ENCODE measurements at places on chromosomes 11 and 22.

GRCh38 chr11:119481021-119481666 is 58.2 kb upstream of the THY1 start:
- DNase-seq, result peak; percentile 63

- no peak for DNase-seq
These were observed 13.4 kb downstream of the GLB1L2 start for GRCh38 chr11:134345237-134345550.

GRCh38 chr11:12889243-12889642 is 119.9 kb upstream of the RASSF10 start:
- DNase-seq, result peak; percentile 60

DNA sequence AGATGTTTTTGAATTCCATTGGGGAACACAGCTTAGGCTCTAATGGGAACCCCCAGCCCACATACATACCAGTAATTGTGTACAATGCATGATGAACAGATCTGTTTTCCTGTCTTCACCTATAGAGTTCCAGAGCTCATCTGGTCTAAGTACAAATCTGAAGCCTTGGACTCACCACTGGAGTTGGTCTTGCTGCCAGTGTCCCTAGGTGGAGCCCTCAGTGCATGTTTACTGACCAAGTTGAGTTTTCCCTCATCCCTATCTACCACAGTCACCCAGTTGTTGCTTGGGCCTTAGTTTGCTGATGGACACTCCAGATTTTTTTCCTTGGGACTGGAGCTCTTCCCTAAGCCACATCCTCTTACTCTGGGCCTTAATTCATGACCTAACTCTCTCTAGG is 159.2 kb upstream of the DDI1 start:
- DNase-seq, result no peak

DNA sequence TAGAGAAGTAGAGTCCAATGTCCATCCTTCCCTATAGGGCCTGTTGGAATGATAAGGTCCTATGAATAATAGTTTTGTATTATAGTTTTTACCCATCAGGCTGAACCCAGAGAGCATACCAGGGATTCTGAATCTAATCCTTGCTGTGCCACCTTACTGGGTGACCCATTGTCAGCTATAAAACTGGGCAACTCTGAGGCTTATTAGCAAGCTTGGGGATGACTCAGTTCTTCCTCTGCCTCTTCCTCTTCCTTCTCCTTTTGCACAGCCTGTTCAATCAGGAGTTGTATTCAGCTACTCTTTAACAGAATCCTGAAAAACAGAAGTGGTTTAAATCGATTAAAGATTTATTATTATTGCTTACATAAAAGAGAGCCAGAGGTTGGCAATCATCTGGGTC is 8.9 kb downstream of the HEPHL1 start:
- DNase-seq, result no peak

DNA sequence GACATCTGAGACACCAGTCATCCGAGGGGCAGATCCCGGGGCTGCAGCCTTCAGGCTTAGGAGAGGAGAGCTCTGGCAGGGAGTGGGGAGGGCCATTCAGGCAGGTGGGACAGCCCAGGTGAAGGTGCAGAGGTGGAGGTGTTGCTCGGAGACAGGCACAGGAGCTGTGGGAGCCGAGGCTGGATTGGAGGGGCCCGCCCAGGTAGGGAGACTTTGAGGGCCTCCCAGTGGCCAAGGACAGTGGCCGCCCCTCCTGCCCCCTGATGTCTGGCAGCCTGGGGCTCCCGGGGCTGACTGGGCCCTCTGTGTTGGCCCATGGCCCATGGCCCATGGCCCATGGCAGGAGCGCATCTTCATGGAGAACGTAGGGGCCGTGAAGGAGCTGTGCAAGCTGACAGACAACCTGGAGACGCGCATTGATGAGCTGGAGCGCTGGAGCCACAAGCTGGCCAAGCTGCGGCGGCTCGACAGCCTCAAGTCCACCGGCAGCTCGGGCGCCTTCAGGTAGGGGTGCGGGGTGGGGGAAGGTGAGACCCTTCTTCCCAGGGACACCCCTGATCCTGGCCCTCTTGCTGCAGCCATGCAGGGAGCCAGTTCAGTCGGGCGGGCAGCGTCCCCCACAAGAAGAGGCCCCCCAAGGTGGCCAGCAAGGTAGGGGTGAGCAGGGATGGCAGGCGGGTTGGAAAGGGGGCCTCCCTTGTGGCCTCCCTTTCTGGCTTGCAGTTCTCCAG is 13.3 kb downstream of the TMEM258 start:
- no peak for DNase-seq

GRCh38 chr11:120830085-120830620 is 193.7 kb upstream of the TBCEL start:
- DNase-seq, result no peak

DNA sequence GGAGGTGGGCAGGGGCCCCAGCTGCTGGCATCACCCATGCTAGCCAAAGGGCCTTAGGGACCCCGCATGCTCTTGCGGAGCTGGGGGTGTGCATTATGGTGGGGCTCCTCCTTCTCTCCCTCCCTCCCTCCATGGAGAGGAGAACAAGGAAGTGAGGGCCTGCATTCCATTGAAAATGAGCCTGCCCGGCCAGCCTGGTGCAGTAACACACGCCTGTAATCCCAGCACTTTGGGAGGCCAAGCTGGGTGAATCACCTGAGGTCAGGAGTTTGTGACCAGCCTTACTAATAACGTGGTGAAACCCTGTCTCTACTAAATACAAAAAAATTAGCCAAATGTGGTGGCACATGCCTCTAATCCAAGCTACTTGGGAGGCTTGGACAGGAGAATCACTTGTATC is 22.4 kb downstream of the SNAP29 start:
- no peak for DNase-seq

- no peak for DNase-seq
These were observed 1020.5 kb downstream of the BRD1 start for GRCh38 chr22:48807155-48807554.

DNA sequence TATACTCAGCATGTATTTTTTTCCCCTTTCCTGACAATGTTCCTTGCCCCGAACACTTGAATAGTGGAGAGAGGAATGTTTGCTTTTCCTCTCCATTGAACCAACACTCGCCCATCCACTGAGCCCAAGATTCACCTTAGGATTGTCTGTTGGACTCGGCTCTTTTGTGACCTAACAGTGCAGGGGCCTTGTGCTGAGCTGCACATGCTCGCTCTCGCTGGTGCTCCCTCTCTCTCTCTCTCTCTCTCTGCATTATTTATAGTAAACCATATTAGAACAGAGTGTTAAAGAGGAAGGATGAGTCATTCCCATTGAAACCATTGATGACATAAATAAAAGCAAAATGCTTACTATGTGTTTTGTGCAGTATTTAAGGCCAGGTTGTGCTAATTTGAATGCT is 20.7 kb downstream of the ZBTB16 start:
- DNase-seq, result no peak

DNA sequence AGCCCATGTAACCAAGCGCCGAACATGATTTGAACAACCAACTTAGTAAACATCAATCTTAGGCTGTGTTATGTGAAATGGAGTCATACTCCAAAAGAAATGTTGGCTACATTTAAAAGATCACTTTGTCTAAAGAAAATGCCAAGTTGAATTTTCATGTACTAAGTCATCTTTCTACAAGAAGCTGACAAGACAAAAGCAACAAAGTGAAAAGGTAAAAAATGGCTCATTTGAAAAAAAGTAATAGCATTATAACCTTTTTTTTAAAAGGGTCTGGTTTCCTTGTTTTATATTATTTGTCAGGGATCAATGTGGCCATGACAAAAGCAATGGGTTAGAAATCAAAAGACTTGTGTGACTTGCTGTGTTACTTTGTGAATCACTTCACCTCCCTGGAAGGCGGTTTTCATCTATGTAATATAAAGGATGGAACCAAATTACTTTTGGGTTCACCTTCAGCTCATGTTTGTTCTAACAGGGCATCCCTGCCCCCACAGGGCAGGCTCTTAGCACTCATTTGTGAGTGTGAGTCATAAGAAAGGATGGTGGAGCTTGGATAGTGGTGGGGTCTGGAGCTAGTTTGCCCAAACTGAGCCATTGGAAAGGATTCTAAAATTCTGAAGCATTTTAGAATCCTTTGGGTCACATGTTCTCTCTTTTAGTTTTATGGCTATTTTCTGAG is 131.9 kb upstream of the MTMR2 start:
- DNase-seq, result no peak
